Stimulated activated CD8-positive, alpha-beta memory T cell treated with anti-CD3 and anti-CD28 coated beads, Interleukin-2, amount 100 ng/mL, for 1 hour (primary cell): ENCODE measurements at places on chromosomes 1 and 21.

DNA sequence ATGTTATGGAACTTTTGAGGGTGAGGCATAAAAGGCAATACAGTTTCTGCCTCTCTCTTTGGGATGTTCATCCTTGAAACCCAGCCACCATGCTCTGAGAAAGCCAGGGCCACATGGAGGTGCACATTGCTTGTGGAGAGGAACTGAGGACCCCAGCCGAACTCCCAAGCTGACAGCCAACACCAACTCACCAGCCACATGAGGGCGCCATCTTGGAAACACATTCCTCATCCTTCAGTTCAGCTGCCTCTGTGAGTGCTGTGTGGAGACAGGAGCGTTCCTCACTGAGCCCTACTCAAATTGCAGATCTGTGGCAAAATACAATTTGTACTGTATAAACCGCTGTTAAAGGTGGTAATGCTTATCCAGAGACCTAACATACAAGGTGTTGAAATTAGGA lies 137.5 kb downstream of the GABPA start:
- no peak for DNase-seq

DNA sequence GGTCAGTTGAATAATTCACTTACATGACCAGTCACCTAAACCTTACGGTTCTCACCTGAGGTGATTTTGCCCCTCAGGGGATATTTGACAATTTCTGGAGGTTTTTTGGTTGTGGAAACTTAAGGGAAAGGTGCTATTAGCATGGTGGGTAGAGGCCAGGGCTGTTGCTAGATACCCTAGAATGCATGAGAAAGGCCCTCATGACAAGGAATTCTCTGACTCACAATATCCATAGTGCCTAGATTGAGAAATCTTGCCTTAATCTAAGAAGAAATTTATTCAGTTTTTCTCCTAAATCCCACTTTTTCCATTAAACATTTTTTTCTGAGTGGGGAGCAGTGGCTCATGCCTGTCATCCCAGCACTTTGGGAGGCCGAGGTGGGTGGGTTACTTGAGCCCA lies 119.7 kb downstream of the TGFB2 start:
- no peak for DNase-seq

- no peak for DNase-seq
Observed at GRCh38 chr1:16979475-16980327, 719 bp downstream of the MFAP2 start.

DNA sequence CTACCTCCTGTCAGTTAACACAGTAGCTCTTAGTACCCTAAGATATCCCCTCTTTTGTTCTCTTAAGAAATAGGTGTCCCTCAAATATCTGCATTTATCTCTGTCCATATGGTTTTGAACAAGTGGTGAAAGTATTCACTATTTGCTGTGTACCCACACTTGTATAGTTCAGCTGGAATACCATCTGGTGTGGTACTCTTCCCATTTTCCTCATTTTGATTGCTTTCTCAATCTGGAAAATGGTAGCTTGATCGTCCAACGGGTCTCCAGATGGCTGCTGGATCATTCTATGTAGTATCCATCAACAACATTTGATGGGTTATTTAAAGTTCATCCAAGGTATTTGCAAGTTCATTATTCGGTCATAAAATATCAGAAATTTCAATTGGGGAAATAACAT lies 100.3 kb upstream of the DPYD start:
- no peak for DNase-seq

GRCh38 chr1:11037740-11038182 lies 9.3 kb downstream of the MASP2 start:
- DNase-seq, result peak; percentile 81

- DNase-seq, result no peak
Observed at GRCh38 chr1:111213412-111213811, 13.0 kb upstream of the DENND2D start.

DNA sequence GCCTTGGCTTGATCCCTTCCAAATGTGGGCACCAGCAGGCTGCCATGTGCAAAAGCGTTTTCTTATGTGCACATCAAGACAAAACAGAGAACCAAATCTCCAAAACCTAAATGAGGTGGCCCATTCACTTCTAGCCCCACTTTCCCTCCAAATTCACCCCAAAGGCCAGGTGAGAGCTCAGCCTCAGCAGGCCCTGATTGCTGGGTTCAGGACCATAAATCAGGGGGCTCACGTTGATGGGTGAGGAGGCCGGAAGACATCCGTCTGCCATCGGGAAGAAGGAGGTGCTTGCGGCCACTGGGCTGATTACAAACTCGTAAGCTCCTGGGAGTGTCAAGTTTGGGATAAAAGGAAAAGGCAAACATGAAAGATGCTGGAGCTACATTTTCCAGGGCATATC lies 86.7 kb upstream of the CLDN14 start:
- no peak for DNase-seq

DNA sequence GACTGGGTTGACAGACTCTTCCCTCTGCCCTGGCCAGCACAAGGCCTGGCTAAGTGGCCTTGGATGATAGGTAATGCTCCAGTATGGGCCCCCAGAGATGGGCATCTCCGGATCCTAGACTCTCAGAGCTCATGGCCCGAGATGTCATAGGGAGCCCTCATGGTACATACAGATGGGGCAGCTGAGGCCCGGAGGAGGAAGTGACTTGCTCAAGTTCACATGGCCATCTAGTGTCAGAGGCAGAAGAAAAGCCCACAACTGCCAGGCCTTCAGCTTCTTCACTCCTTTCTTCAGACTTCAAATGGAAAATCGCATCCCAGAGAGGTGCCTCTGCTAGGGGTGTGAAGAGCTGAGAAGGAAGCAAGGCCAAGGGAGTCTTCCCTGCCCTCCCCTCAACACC lies 46.8 kb upstream of the SYNC start:
- no peak for DNase-seq

- no peak for DNase-seq
Observed at GRCh38 chr1:186094172-186094571, 280.9 kb downstream of the TPR start.
